ENCODE measurements at places on chromosomes 7 and 10.

- DNase-seq, result no peak
These were observed 29.9 kb downstream of the CFAP43 start for GRCh38 chr10:104202231-104202630.

- DNase-seq, result no peak
These were observed 5.3 kb downstream of the BPGM start for GRCh38 chr7:134651991-134652390.

DNA sequence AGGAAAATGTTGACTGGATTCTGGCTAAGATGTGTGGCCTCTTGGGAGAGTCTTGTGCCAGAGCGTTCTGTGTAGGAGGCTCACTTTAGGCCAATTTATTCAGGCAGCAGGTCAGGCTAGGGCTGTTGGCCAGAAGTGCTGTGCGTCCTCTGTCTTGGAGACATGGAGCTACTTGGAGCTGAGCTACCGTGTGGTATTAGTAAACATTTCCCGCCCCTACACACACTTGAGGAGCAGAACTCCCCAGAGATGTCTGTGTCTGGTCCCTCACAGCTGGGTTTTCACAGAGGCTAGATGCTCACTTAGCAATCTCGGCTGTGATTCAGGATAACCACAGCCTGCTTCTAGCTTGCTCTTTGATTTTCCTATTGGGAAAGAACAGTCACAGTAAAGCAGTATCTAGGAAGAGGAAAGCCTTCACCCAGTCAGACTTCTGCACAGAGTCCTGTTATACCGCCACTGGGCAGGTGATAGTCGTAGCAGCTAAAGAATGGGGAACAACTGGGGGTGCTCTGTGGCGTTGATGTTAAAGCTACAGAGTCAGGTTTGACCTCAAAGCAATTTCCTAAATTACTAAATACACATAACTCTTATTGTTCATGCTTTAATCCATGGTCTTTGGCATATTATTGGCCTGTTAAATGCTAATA lies 86.7 kb downstream of the MDFIC start:
- no peak for DNase-seq

DNA sequence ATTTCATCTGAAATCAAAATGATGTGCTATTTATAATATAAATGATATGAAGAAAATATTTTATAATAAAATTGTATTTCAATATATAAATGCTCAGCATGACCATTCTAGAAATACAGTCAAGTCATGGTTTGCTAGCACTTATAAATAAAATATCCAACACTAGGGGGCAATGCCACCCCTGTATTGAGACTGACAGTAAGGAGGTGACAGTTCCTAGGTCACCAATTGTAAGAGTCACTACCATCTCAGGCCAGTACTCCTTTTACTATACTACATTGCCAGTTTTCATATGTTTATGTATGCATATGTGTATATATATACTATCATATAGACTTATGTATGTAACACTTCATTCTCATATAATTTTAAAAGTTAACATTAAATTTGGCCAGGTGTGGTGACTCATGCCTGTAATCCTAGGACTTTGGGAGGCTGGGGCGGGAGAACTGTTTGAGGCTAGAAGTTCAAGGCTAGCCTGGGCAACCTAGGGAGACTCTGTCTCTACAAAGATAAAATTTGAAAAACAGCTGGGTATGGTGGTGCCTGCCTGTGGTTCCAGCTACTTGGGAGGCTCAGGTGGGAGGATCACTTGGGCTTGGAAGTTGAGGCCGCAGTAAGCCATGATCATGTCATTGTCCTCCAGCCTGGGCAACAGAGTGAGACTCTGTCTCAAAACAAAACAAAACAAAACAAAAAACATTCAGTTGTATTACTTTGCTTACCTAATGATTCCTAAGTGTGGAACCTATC lies 2.4 kb upstream of the CNOT4 start:
- no peak for DNase-seq

DNA sequence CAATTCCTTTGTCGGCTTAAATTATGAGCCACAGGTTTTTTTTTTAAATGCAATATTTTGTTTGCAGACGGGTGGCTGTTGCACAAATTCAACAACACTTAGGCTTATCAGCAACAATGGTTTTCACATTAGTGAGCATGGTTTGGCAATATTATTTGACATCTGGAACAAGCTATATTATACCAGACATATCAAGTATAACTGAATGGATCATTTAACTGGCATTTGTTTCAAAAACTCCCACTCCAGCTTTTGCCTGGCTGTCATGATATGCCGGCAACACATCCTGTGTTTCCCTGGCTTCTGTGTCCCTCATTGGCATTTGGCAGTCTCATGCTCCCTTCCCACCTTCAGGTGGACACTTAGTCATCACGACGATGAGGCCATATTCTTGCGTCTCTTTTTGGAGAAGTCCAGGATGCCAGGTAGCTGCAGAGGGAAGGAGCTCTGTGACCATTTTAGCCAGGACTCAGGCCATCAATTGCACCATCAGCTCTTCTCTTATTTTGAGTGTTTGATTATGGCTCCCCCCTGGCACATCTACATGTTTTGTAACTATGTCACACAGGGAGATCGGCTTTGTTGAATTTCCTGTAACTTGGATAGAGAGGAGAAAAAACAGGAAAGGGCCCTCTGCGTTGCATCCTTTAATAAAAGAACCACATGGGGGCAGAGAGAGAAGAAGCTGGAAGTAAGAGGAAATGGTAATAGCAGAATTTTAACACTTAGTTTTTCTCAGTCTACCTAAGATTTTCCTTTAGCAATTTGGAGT lies 413.9 kb downstream of the LRMDA start:
- no peak for DNase-seq

- no peak for DNase-seq
These were observed 78.9 kb downstream of the CUX1 start for GRCh38 chr7:101896316-101896715.

DNA sequence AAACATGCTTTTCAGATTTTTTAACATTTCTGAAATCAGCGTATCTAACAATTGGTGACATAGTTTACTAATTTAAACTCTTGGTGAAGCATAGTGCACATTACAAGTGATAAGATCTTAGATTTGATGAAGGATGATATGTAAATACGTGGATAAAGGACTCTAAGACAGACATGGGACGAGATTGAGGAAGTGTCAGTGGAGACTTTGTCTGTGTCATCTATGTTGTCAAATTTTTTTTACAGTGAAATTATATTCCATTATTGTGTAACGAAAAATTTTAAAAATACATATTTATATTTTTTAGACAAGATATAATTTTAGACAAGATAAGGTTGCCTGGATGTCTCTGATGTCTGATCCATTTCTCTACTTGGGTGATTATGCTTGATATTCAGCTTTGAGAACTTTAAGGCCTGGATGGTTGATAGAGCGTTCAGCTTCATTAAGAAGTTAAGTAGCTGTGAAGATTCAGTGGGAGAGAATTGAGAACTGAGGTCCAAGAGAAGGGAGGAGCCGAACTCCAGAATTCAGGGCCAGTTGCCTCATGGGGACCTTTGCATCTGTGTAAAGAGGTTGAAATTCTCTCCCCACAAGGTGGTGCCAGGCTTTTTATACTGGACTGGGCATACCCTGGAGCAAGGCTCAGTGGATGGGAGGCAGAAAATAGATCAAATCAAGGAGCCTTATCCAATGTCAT lies 62.7 kb downstream of the KAT6B start:
- no peak for DNase-seq

DNA sequence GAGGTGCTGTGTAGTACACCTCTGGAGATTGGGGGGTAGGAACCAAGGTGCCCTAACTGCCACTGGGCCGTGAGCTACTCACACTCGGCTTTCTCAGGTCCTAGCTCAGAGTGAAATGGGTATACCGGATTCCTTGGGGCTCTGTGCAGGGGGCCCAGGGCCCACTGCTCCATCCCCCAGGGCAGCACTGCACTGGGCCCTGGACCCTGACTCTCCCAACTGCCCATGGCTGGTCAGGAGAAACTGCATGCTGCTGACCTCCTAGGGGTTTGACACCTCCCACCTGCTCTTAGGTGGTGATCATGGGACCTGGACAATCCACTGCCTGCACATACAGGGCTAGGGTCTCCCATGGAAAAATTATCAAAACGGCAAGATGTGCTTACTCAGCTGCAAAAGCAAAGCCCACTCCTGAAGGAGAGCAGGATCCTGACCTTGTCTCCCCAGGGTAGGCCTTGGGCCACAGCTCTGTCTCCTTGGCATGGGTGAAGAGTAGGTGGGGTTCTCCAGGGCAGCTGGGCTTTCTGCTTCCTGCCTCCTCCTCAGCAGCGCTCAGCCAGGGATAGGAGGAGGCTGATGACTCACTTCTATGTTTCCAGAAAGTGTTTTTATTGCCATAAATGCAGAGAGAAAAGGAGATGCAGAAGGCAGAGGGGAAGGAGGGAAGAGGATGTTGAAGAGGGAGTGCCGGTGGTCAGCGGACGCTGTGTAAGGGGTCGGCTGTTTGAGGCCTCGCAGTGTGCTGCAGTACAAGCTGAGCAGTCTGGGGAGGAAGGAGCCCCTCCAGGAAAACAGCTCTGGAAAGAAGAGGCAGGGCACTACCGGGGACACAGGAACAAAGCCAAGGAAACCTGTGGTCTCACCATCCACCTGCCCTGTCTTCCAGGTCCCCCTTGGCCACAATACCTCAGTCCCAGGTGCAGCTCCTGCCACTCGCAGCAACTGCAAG lies 107.8 kb downstream of the ARHGAP22 start:
- DNase-seq, result no peak

- DNase-seq, result no peak
These were observed 57.3 kb upstream of the ZEB1 start for GRCh38 chr10:31261511-31262311.

GRCh38 chr10:78278058-78278404 lies 244.4 kb downstream of the RPS24 start:
- DNase-seq, result no peak
